ENCODE measurements at places on chromosomes 4 and X.

DNA sequence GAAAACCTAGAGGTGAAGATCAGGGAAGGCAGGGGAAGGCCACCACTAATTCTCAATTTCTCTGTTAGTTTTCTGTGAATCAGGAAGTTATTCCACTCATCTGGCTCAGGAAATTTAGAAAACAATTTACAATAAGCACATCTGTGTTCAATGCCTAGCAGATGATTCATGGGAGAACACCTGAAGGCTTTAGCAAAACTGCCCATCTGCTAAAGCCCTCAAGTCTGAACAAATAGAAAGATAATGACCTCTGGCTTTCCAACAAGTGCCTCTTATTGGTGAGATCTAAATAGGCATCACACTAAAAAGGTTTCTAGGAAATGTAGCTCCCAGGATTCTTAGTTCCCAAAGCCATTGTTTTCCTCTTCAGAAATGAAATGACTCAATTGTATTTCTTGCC lies 122.1 kb upstream of the GNPDA2 start:
- no peak for DNase-seq

DNA sequence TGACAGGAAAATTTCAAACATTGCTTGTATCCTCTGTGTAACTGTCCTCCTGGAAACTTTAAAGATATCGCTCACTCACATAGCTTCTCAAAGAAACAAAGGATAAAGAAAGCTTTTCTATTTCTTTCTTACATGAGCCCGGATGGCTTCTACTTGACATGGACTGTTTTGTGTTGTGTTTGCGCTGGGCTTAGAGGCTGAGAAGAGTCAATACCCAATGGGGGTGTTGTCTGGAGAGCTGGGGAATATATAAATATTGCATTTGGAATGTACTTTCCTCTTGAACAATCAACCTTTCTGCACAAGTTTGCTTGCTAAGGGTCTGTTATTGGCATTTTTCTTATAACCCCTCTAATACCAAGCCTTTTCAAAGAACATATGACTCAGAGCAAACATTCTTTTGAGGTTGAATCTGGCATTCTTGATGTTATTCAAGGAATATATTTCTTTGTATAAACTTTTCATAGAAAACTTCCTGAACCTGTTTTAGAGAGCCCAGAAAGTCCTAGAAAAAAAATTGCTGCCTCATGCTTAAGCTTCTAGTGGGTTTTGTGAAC lies 331.9 kb downstream of the PACRGL start:
- DNase-seq: no peak

- no peak for DNase-seq
These were observed 144.0 kb downstream of the HDX start for GRCh38 chrX:84358271-84358670.

- DNase-seq: no peak
These were observed 349.0 kb downstream of the PCDH7 start for GRCh38 chr4:31069151-31069550.

GRCh38 chr4:7904952-7905915 lies 34.4 kb downstream of the AFAP1 start:
- no peak for DNase-seq

DNA sequence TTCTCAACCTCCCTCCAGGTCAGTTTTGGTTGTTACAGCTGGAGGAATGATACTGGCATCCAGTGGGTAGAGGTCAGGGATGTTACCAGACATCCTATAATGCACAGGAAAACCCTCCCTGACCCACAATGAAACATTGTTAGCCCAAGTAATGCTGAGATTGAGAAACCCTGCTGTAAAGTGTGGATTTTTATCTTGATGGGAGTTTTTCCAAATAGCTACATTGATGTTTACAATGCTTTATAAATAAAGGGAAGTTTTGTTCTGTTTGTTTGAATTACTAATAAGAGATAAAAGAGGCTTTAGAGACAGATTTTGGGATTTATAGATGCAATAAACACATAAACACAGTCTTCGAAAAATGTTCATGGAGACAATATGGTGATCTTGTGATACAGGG lies 194.0 kb upstream of the NUDT6 start:
- no peak for DNase-seq

- DNase-seq: no peak
These were observed 54.0 kb upstream of the AMELX start for GRCh38 chrX:11239230-11239629.

- DNase-seq: peak; percentile 19
These were observed at the start of gene ARMCX4 for GRCh38 chrX:101485212-101485949. Gene ARMCX4, plus strand, starts transcription at chrX:101485456. Its CDS starts 3,134 bp downstream, at chrX:101488590.

- no peak for DNase-seq
These were observed 75.2 kb upstream of the NUDT6 start for GRCh38 chr4:122997463-122998101.

GRCh38 chr4:62429297-62429696 lies 1229.2 kb downstream of the ADGRL3 start:
- DNase-seq: no peak

GRCh38 chr4:47717188-47717587 lies 120.7 kb downstream of the CORIN start:
- no peak for DNase-seq
